ENCODE measurements at places on chromosomes 4 and X.
A peak's percentile ranks its signal among the peaks of the same experiment; 100 is the strongest.

DNA sequence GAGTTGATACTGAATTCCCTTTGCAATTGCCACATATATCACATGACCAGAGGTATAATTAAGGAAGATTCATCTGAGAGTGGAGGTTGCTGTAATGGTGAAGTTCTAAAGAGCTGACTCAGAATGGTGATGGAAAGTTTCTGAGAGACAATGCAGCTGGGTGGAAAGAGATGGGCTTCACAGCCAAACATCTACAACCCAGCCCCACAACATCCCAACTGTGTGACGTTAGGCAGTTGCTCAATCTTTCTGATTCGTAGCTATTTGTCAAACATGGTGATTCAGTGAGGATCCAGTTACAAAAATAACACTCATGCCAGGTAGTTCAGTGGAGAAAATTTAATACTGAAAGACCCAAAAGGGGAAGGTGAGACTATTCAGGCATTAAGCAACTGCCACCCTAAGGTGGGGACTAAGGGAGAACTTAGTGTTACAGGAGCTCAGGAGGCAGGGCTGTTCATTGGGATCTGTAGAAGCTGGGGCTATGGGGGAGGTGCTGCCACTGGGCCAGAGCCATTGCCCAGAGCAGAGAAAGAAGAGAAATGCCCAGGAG is 6.9 kb upstream of the AFF1 start:
- no peak for DNase-seq

DNA sequence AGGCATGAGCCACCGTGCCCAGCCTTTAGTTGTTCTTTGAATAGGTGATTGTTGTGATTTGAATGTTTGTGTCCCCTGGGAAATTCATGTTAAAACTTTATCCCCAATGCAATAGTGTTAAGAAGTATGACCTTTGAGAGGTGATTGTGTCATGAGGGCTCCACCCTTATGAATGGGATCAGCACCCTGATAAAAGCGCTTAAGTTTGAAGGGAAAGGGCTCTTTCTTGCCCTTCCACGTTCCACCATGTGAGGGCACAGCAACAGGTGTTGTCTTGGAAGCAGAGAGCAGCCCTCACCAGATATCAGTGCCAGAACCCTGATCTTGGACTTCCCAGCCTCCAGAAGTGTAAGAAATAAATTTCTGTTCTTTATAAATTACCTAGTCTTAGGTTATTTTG is 33.7 kb upstream of the RP2 start:
- DNase-seq = no peak

GRCh38 chr4:123417813-123418212 is 21.2 kb downstream of the SPRY1 start:
- no peak for DNase-seq

DNA sequence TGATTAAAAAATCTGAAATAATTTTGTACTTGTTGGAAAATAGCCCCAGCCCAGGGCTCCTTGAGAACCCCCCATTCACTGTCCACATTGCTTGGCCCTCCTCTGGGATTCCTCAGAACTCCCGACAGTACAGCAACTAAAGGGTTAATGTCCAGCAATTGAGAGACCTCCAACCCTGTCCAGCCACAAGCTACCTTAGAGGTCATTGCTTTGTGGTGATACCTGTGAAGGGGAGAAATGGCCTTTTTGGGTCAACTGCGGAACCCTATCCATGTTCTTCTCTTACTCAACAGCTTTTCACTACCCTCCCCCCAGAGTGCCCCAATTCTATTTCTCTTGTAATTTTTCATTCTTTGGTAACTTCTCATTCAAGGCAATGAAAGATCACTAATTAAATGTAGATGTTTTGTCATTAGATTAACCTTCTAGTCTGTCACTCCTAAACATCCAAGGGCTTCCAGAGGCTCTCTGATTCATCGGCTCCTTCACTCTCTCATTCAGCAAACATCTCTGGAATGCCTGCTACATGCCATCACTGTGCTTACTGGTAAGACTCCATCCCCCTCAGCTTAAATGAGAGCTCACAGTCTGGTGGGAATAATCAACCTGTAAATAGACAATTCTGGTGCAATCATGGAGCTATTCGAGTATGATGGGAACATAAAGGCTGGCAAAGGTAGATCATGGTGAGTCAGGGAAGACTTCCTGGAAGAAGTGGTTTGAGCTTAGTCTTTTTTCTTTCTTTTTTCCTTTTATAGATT is 241.4 kb upstream of the PGRMC2 start:
- no peak for DNase-seq

DNA sequence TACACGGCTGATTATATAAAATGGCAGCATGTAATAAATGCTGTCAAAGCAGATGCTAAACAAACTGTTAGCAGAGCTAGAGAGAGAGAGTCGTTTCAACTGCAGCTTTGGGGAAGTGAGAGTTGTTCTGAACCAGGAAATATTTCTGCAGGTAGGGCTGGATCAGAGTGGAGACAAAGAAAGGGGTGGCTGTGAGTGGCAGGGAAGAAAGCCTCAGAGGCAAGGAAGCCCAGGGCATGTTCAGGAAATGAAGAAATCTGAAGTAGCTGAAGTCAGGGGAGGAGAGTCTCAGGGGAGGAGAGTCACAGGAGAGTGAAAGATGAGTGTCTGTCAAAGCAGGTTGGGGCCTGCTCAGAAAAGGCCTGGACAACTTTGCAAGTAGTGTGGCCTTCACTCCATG is 48.4 kb upstream of the RPS6KA3 start:
- DNase-seq = no peak

DNA sequence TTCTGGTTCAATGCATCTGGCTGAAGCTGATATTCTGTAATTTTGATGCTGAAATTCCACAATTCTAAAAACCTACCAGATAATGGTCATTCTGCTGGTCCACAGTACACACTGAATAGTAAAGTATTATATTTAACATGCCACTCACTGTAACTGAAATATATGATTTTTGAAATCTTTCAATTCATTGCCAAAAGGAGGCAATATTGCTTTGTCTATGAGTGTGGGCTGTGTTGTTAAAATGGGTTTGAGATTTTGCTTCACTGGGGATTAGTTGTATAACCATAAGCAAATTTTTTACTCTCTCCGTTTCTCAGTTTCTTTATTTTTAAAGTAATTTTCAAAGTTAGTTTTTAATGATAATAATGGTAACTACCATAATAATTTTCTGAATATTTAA is 1404.1 kb upstream of the IGFBP7 start:
- DNase-seq = no peak

DNA sequence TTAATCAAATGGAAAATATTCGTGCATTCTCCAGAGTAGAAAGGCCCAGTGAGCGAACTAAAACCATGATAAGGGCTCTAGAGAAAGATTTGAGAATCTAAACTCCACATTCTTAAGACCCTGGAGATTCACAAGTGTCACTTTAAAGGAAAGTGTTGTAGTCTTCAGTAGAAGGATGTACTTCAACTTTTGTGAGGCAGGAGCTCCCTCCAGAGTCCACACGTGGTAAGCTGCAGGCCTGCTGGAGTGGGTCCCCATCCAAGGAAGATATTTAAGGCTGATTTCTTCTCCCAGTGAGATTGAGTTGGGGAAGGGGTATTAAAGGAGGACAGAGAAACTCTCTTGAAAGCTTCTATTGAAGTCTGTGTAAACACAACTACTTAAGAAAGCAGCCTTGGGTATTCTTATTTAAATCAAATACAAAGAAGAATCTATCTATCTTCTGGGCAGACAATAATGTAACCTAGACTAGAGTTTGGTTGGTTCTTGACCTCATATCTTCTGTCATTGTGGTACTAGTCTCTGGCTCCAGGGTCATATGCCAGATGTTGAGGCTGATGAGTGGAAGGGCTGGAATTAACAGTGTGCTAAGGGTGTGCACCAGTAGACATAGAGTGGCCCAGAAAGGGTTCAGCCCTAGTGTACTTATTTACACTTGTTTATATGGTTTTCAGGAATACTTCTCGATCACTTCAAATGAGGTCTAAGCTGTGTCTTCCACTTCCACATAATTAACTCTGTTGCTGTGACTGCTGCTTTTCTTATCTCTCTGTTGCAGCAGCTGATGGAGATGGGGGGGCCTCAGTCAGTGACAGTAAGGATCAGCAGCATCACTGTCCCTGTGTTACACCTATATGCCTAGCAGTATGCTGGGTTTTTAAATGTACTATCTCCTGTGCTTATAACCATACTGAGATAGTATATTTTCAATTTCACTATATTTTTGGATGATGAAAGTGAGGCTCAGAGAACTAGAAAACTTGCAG is 76.1 kb downstream of the HMGB2 start:
- DNase-seq = peak; percentile 28

- DNase-seq = peak; percentile 58
These were observed 599 bp downstream of the NUP54 start for GRCh38 chr4:76147454-76148141.

- DNase-seq = no peak
These were observed 139.2 kb upstream of the IRS4 start for GRCh38 chrX:108875548-108875947.

DNA sequence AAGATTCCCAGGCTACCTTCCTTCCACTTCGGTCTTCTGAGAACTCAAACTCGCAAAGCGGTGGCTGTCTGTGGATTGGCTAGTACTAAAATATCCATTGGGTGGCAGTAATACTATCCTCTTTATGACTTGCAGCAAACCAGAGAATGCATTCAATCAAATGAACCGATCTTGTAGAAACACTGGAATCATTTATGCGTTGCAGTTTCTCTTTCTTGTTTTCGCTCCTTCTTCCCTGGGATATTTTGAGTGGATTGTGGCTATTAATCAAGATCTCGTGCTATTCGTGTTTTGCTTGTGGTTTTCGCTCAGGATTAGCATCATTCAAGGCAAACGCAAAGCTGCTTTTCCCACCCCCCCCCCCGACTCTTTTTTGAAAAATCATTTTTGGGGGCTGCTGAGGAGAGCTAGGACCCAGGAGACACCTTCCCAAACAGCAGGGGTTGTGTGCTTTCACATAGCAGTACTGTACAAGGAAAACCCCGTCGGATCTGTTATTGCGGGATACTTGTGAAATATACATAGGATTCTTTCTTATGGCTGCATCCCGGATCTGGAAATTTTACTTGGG is at the start of gene IL1RAPL1:
TSS of gene IL1RAPL1 (plus strand) at position 466 of the 571 bp plus-strand sequence.
- DNase-seq = no peak

GRCh38 chr4:88060431-88060830 is 53.0 kb downstream of the PKD2 start:
- DNase-seq = no peak

GRCh38 chr4:101009471-101009870 is 337.9 kb downstream of the PPP3CA start:
- no peak for DNase-seq

GRCh38 chr4:150039274-150040127 is 38.7 kb upstream of the DCLK2 start:
- no peak for DNase-seq

All from stimulated activated CD4-positive, alpha-beta T cell treated with anti-CD3 and anti-CD28 coated beads, Interleukin-12 subunit alpha, Interleukin-12 subunit beta, amount 100 ng/mL, for 24 hours (primary cell).